ENCODE measurements at places on chromosomes 5 and 9.

- DNase-seq, result no peak
Observed at GRCh38 chr9:106481013-106481609, 381.9 kb upstream of the ZNF462 start.

GRCh38 chr5:149238540-149238939, 33.1 kb upstream of the AFAP1L1 start:
- DNase-seq, result no peak

DNA sequence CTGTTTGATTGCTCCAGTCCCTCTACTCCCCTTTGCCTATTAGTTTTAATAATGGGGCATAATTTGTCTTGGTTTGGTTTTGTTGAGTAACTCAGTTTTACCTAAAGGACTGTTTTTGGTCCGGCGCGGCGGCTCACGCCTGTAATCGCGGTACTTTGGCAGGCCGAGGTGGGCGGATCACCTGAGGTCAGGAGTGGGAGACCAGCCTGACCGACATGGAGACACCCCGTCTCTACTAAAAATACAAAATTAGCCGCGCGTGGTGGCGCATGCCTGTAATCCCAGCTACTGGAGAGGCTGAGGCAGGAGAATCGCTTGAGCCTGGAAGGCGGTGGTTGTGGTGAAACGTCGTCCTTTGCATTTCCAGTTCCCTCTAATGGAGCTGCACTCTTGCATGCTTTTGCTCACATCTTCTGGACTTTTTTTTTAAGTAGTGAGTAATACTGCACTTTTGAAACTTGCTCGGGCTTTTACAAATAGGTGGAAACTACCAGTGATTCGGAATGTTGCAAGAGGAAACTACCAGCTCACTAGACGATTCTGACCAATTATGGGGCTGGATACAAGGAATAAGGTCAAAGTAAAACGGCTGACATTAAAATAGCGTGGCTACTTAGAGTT, 721 bp upstream of the MAML1 start:
- no peak for DNase-seq

- DNase-seq, result no peak
Observed at GRCh38 chr9:35660966-35661415, 2.9 kb downstream of the CCDC107 start.

DNA sequence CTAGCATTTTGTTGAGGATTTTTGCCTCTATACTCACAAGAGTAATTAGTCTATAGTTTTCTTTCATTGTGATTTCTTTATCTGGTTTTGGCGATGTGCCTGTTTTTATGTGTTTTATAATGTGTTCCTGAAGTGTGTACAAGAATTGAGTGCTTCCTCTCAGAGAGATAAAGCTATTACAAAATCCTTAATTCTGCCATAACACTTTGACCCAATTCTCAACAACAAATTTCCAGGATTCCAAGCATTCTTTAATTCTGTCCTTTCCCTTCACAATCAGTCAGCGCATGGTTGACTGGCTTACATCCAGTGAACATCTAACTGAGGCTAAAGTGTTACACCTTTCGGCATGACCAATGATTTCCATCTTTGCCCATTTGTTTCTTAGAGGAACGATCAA, 282.9 kb upstream of the MVB12B start:
- no peak for DNase-seq

DNA sequence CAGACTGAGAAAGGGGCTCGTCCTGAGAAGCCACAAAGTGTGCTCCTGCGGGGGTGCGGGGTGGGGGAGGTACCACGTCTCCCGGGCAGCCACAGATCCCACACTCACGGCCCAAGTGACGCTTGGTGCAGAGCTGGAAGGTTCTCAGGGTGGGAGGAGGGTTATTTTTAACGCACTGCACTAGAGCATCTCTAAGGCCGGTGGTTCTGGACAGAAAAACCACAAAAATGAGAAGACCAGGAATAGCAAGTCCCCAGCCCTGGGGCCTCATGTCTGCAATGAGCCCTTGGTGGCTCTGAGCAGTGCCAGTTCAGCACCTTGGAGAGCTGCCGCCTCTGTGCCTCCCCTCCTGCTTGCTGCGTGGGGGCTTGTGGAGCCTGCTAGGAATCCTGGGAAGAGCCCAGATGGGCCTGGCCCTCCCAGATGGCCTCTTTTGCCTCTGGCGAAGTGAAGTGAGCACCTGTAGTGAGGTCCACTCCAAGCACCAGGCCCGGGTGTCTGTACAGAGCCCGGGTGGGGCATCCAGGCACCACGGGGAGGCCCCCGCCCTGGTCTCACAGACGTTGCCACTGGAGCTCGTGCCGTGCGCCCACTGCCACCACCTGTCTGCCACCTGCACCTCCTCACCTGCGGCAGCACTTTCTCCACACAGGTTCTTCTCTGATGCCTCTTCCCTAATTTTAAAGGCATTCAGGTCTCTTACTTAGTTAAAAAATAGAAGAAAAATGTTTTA, 48.9 kb upstream of the CACNA1B start:
- DNase-seq, result no peak

GRCh38 chr5:112551419-112552032, 132.4 kb upstream of the EPB41L4A start:
- DNase-seq, result peak; percentile 62

DNA sequence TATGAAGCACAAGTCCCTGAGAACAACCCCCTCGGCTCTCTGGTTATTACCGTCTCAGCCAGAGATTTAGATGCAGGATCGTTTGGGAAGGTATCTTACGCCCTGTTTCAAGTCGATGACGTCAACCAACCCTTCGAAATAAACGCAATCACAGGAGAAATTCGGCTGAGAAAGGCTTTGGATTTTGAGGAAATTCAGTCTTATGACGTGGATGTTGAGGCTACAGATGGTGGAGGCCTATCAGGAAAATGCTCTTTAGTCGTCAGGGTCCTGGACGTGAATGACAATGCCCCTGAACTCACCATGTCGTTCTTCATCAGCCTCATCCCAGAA, 1.1 kb downstream of the PCDHB6 start:
- DNase-seq, result no peak

DNA sequence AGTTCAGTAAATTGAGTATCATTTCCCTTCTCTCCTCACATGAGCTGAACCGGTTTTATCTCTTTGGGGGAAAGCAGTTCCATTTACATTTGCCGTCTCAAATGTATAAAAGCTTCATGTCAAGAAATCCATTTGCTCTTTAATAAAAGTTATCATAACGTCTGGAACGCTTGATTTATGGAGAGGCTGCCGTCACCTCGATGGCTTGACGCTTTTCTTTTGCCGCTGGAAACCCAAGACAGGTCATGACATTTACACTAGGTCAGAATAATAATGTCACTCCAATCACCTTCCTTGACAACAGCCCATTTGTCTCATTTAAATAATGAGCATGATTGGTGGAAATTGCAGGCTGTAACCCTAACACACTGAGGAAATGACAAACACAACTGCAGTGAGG, 443.4 kb downstream of the IRX1 start:
- no peak for DNase-seq

- DNase-seq, result peak; percentile 64
Observed at GRCh38 chr9:134413890-134414623, 87.8 kb downstream of the RXRA start.
